Kasumi-1 (cell line): ENCODE measurements at places on chromosomes 7 and 10.

DNA sequence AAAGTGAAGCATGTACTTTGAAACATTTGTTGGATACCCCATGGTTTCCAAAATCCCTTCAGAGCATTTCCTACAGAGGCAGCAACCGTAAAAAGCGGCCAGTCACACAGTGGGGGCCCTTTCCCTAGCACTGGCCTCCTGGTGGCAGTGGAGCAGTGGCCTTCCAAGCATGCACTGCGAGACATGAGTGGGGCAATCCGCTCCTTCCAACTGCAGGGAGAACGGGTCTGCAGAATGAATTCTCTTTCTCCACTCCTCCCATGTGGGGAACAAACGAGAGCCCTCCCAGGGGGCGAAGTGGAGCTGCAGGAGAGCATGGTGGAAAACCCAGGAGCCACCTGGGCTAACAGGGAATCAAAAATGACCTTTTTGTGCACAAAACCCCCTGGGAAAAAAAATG, 542.9 kb upstream of the GALNT17 start:
- DNase-seq, result no peak

- DNase-seq, result no peak
Observed at GRCh38 chr10:77162697-77163096, 474.9 kb downstream of the KCNMA1 start.

GRCh38 chr10:16953270-16953669, 136.0 kb upstream of the RSU1 start:
- no peak for DNase-seq

DNA sequence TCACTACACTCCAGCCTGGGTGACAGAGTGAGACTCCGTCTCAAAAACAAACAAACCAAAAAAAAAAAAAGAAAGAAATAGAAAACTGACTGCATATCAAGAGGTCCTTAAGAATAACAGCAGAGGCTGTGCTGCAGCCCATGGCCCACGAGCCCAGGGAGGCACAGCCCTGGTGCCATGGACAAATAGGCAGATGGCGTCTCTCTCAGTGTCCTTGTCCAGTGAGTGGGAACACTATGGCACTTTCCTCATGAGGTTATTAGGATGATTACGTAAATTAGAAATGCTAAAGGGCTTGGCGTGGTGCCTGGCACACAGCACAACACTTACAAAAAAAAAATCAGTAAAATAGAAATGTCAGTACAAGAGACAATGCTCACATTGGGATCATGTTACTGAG, 33.4 kb upstream of the PFKP start:
- no peak for DNase-seq

- DNase-seq, result peak; percentile 56
Observed at GRCh38 chr10:788796-789748, 99.6 kb upstream of the DIP2C start.

DNA sequence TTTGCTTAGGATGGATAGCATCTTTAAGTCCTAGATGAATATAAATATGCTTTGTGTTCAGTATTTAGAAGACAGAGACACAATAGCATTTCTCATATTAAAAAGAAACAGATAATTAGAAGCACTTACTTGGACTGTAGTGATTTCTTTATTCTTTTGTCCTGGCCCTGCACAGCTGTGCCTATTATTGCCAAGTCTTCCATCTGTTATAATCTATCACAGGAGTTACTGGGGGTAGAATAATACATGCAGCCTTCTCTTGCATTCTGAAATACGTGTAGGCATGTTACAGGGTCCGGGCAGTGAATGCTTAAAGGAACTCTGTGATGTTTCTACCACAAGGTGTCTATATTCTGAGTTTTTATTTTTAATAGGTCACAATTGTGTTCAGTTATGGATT, 461.5 kb upstream of the COBL start:
- no peak for DNase-seq

GRCh38 chr10:124469956-124470484, 8.4 kb downstream of the LHPP start:
- no peak for DNase-seq

GRCh38 chr7:114765331-114766040, 156.4 kb upstream of the MDFIC start:
- no peak for DNase-seq

DNA sequence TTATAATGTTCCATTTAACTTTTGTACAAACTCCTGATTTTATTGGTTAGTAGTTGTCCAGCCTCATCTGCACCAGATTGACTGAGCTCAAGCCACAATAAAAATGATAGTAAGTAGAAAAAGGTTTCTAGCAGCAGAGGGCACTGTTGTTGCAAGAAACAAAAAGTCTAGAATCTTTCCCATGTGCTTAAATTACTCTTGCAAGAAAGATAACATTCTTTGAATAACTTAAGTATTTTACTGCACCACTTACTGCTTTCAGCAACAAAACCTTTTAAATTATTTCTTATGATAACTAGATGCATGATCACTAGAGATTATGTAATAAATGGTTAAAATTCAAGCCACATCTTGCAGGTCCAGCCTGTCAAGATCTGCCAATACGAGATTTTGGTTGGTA, 27.0 kb downstream of the LMOD2 start:
- peak; percentile 82 for DNase-seq

- DNase-seq, result no peak
Observed at GRCh38 chr10:69213591-69214311, 6.4 kb upstream of the HKDC1 start.

GRCh38 chr7:37504801-37505200, 56.1 kb upstream of the ELMO1 start:
- no peak for DNase-seq

- DNase-seq, result no peak
Observed at GRCh38 chr10:86723009-86723408, 33.4 kb upstream of the BMPR1A start.

GRCh38 chr7:65820287-65820950, 52.5 kb upstream of the VKORC1L1 start:
- no peak for DNase-seq

GRCh38 chr10:79140085-79140793, 71.5 kb downstream of the ZMIZ1 start:
- DNase-seq, result no peak

- no peak for DNase-seq
Observed at GRCh38 chr7:23394488-23395171, 75.7 kb downstream of the IGF2BP3 start.

- DNase-seq, result no peak
Observed at GRCh38 chr10:125565046-125565445, 117.9 kb downstream of the TEX36 start.

GRCh38 chr10:1316809-1317143, 260.6 kb downstream of the WDR37 start:
- no peak for DNase-seq

DNA sequence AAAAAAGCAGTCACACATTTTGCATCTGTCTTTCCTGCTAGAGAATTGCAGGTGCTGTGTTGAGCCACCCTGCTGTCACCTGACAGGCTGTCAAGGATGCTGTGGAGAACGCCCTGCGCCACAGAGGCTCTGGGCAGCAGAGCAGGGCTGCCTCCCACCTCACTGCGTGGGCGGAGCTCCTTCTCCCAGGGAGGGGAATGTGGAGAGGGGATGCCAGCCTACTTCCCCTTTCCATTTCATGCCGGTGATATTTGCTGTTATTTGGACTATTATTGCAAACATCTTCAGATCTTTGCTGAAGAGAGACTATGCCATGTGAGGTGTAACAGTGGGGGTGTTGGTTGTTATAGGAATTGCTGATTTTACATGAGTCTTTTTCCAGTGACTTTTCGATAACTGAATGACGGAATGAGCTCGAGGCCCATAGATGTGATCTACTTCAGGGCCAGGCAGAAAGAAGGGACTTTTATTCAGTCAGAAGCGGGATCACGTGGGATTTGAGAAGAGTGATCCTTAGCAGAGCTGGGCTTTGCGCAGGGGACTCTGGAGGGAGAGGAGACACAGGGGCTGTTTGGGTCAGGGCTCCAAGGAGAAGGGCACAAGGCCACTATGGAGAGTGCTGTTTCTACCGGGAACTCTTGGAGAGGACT, 13.6 kb upstream of the PRKAG2 start:
- DNase-seq, result peak; percentile 59

- no peak for DNase-seq
Observed at GRCh38 chr7:132030086-132030568, 473.7 kb upstream of the PODXL start.

GRCh38 chr10:50392426-50392825, 141.1 kb upstream of the ASAH2 start:
- no peak for DNase-seq
